ENCODE measurements at places on chromosomes 1 and 21.

DNA sequence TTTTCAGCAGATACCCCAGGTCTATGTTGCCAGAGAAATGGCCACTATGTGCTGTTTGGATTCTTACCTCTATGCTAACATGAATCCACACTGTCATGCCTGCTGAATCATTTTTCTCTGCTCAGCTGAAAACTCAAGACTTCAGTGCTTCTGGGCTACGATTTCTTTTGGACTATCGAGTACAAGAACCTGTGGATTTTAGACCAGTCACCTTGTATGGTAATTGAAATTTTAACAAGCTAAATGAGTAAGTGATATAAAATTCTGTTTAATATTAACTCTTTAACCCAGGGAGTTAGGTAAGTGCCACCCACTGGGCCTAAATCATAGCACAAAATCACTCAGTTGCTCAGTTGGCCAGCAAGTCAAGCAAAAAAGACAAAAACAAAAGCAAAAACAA is 35.8 kb downstream of the LHX8 start:
- DNase-seq = no peak

- no peak for DNase-seq
Measured at GRCh38 chr1:219371471-219371870, 197.8 kb downstream of the LYPLAL1 start.

GRCh38 chr1:164772635-164773034 is 213.7 kb downstream of the PBX1 start:
- DNase-seq = peak; percentile 33

DNA sequence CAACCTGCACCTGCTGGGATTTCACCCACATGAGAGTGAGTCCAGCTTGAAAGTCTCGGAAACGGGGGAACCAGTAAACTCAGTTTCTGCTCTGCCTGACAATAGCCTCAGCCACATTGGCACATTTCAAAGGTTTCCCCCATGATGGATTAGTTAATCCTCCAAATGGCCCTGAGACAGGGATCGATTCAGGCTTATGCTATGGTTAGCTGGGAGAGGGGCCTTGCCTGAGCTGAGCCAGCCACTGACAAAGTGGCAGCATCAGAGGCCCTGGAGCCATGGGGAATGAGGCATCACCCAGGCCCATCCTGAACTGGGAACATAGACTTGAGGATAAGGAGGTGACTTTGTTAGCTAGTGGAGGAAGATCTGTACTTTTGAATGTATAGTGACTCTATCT is 2.9 kb upstream of the CLSTN1 start:
- no peak for DNase-seq

GRCh38 chr1:143660354-143660941 is 311.3 kb downstream of the FAM72C start:
- no peak for DNase-seq

DNA sequence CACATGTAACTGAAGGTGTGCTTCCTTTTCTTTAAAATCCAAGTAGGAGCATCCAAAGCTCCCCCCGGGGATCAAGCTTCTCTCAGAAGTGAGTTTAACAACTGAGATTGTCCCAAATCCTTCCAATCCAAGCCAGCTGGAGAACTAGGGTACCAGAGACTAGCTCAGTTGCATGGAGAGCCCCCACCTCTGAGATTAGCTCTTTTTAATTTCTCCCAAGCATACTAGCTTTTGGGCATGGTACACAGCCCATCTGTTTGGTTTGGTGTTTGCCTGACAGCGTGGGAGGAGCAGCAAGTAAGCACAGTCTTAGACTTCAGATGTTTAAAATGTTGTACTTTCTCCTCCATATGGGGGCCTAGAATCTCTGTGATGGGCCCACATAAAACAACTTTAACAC is 142.8 kb downstream of the ASTN1 start:
- DNase-seq = no peak

DNA sequence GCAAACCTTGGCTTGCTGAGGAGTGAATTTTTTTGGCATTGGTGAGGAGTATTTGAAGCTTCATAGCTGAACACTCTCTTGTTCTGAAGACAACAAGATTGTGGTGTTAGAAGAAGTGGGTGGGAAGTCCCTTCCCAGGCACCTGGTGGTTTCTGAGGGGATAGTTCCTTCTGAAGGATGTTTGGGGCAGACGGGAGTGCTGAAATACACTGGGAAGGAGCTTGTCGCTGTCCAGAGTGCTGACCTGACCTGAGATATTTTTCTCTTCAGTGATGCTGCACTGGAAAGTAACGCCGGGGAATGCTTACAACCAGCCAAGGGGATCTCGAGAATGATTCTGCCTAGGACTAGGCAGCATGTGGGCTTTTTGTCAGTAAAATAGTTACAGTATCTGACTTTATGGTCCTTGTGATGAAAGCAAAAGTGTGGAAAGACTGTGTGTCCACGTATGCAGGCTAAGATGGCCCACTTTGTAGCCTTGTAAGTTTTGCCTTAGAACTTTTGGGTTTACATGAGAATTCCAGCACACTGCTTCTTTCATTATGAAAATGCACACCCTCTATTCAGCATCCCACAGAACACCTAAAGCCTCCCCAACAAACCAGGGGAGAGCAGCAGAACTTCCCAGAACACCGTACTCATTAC is 33.1 kb upstream of the NFASC start:
- DNase-seq = peak; percentile 77

- no peak for DNase-seq
Measured at GRCh38 chr1:230400007-230400344, 26.2 kb downstream of the PGBD5 start.

DNA sequence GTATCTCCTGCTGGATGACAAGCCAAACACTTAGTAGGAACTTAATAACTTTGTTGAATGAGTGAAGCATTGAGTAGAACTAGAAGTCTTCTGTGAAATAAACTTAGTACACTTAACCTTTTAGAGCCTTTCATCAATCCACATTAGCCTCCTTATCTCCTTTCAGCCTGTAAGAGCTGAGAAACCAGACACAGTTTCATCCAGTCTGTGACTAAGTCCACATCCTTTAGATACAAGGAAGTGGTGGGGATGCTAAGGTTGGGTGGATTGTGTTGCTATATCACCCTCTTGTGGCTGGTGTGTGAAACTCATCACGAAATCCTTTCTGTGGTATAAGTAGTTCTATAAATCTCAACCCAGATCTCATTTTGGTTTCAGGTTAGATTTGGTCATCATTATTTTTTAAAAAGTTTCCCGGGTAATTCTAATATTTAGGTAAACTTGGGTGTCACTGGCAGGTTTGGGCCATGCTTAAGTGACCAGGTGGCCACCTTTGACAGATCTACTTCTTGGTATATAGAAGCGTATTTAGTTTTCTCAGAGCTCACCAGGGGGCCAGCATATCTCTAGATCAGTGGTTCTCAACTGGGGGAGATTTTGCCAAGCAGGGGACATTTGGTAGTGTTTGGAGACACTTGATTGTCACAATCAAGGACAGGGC is 27.8 kb upstream of the CD84 start:
- peak; percentile 31 for DNase-seq

DNA sequence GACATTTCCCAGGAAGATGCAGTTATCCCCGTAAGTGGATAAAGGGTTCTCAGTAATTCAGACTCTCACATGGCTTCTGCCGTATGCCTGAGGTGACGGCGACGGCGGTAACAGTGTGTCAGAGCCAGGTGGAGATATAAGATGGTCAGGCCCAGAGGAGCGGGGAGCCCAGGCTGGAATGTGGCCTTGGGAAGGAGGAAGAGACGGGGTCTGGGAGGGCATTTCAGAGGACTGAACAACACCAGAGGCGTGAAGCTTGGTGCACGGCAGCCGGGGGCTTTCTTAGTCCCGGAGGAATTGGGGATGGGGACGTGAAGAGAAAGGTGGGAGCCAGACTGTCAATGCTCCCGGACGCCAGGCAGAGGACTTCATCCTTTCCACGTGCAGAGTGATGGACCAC is 1.0 kb downstream of the RER1 start:
- DNase-seq = no peak

- no peak for DNase-seq
Measured at GRCh38 chr21:21003701-21004100, 5.5 kb downstream of the NCAM2 start.

- no peak for DNase-seq
Measured at GRCh38 chr1:17624611-17625233, 85.2 kb downstream of the ARHGEF10L start.

GRCh38 chr1:201655243-201655642 is 116.3 kb downstream of the NAV1 start:
- DNase-seq = peak; percentile 89

- DNase-seq = no peak
Measured at GRCh38 chr1:233005703-233006102, 55.3 kb downstream of the NTPCR start.

DNA sequence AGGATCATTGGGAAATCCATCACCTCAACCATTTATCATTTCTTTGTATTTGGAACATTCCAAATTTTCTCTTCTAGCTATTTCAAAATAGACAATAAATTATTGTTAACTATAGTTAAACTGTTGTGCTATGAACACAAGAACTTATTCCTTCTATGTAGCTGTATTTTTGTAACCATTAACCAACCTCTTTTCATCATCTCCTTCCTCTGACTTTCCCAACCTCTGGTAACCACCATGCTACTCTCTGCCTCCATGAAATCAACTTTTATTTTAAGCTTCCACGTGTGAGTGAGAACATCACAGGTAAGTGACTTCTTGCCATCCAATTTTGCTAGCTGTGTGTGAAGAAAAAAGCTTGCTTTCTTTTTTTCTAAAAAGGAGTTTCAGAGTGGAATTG is 418 bp downstream of the IFI44L start:
- no peak for DNase-seq
